ENCODE measurements at places on chromosomes 6 and 20.

DNA sequence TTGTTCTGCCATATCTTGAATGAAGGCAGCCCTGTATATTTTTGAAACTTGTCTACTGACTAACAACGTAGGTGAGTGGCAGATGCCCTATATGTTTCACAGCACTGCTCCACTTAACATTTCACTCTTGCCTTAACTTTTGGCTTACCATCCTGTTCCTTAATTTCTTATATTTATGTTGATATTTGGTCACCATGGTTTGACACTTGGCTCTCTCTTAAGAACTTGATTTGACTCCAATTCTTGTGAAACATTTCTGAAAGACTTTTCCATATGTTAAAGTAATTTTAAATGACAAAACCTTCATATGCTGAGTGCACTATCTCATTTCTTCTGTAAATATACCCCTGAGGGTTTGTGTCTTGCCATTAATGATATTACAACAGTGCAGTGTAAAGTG, 434.3 kb upstream of the IMPG1 start:
- DNase-seq, result no peak

GRCh38 chr20:63675681-63676368, 17.7 kb downstream of the RTEL1 start:
- DNase-seq, result no peak

- DNase-seq, result no peak
Measured at GRCh38 chr6:8651998-8652397, 216.7 kb upstream of the SLC35B3 start.

DNA sequence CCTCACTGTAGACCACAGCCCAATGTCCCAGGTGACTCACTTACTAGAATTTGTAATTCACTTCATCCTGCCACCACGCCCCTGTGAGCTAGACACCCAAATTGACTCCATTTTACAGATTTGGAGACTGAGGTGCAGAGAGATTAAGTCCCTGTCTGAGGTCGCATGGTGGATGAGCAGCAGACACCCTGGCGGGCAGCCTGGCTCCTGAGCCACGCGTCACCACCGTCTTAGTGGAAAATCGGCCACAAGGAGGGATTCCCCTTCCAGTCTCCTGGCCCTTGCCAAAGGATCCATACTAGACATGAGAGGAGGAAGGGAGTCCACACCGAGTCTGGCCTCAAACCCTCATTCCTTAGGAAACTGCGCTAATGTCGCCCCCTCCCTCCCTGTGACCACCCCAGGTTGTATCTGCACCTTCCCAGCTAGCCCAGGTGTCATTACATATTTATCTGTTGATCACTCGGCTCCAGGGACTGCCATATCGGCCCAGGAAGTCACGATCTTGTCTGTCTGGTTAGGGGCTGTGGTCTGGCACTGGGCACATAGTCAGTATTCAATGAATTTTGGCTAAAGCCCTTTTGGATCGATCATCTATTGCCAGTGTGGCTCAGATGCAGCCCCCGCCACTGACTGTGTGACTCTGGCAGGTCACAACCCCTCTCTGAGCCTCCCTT, 25.7 kb upstream of the PTGIS start:
- no peak for DNase-seq

- no peak for DNase-seq
Measured at GRCh38 chr20:21534886-21535285, 21.0 kb upstream of the NKX2-2 start.

- DNase-seq, result no peak
Measured at GRCh38 chr20:7231303-7231702, 463.8 kb downstream of the BMP2 start.

GRCh38 chr20:62235001-62235776, 3.1 kb upstream of the OSBPL2 start:
- no peak for DNase-seq

GRCh38 chr6:73152966-73153757, 72.1 kb downstream of the KHDC1L start:
- peak; percentile 13 for DNase-seq

- DNase-seq, result no peak
Measured at GRCh38 chr6:137722749-137723272, 144.2 kb upstream of the TNFAIP3 start.

GRCh38 chr20:45987108-45987780, 15.2 kb upstream of the ZNF335 start:
- DNase-seq, result peak; percentile 59

DNA sequence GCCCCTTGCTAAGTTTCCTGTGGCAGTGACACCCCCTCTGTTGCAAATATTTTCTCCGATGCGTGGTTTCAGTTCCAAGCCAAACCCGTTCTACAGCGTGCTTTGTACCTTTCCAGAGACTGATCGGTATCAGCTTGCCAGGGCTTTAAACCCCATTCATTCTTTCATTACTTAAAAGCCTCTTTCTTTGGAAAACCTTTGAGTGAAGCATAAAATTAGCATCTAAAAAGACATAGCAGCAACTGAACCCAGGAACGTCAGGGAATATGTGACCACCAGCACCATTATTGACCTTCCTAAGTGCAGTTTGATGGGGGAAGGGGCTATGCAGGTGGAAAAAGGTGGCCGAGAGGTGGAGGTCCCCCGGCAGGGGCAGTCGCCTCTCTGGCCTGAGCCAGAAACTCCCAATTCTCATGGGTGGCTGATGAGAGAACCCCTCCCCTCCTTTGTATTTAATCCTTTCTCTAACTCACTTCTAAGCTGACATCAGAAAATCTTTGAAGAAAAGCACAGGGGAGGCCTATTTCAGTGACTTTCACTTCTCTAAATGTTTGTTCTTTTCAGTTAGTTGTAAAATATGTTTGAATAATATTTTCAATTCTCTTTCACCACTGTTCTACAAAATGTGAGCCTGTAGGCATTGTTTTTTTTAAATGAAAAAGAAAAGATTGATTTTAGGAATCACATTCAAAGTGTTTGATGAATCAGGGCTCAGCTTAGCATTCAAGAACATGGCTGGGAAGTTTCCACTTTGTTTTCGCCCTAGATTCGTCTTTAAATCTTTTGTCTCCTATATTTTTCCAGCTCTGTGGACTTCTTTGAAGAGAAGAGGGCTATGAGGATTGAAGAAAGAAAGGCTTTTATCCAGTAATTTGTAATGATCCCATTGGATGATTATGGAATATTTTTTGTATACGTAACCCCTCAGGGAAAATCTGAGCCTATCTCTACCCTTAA, 89.2 kb downstream of the RSPH3 start:
- DNase-seq, result no peak

DNA sequence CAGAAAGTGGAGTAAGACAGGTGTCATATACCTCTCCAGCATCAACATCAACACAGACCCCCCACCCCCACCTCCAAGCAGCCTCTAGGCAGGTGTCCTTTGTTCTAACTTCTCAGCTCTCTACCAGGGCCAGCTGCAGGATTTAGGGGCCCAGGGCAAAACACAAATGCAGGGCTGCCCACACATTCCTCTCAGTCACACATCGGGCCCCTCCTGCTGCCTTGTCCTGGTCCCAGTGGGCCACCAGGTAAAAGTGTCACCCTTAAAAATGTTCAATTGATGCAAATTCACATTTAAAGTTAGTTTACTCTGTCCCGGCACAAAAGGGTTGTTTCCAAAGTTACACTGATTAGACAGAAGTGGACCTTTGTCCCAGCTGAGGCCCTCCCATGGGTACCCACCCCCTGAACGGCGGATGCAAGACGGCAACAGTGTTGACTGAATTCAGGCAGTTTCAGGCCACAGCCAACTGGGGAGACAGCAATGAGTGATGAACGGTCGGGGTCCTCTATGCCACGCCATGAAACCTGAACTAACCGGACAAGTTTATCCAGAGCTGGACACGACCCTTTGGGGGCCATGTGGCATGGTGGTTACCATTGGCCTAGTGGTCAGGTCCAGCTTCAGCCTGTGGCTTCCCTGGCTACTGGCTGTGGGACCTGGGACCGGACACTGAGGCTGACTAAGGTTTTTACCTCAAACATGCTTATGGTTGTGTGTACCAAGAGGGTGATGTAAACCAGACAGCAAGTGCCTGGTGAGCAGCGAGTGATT, 52.2 kb upstream of the UNC93A start:
- no peak for DNase-seq

- DNase-seq, result no peak
Measured at GRCh38 chr20:37586078-37586477, 58.4 kb upstream of the BLCAP start.

DNA sequence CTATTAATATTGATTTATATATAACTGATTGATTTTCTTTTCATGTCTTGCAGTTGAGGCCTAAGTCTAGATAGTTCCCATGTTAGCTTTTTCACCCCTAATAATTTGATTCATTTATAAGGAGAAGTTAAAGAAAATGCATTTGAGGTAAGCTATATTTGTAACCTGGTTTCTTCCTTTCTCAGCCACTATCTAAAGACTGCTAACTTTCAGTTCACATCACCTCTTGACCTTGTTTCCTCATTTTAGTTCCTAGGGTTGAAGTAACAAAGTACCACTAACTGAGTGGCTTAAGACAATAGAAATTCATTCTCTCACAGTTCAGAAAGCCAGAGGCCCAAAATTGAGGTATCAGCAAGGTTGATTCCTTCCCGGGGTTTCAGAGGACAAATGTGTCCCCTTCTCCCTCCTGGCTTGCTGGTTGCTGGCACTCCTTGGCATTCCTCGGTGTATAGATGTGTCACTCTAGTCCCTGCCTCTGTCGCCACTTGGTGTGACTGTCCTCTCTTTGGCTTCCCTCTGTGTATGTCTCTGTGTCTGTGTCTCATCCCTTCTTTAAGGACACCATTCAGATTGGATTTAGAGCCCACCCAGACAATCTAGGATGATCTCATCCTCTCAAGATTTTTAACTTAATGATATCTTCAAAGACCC, 55.9 kb upstream of the C20orf144 start:
- no peak for DNase-seq

- peak; percentile 58 for DNase-seq
Measured at GRCh38 chr6:159695984-159696383, 2.9 kb upstream of the SOD2 start.

- DNase-seq, result no peak
Measured at GRCh38 chr6:14789996-14790395, 455.9 kb upstream of the JARID2 start.

DNA sequence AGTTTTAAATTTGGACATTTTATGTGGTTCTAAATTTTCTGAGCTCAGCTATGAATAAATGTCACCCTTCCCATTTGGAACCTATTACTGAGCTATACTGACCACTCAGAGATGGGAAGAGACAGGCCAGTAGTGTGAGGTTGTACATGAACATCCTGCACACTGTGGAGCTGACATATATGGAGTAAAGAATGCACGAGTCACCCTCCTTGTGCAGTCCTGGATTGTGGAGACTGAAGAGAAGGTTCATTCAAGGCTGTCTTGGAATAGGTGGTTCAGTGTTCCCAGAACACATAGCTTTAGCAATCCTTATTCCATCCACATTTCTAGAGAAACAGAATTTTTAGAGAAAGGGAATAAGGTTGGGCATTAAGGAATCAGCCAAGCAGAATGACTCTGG, 50.3 kb upstream of the OGFRL1 start:
- DNase-seq, result peak; percentile 71

DNA sequence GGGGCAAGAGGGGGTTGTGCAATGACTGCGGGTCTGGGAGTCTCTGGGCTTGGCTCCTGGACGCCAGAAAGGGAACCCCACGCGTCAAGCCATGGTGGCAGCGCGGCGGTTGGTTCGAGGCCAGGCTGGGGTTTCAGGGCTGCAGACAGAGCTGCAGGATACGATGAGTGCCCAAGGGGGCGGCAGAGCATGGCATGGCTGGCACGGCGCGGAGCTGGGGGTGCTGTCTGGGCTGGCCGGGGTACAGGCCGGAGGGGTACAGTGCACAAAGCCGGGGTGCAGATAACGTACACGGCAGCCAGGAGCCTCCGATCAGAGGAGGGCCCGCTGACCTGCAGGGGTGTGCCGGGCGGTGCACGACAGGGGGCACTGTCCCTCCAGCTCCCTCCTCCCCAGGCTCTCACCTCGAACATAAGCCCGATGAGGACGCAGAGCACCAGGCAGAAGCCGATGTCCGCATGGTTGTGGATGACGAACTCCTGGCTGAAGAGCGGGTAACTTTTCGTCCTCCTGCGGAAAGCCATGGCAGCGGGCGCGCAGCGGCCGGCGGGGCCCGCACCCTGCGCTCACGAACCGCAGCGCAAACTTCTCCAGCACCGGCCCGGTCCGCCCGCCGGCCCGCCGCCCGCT, 353 bp downstream of the TRAM2 start:
- DNase-seq, result peak; percentile 73

DNA sequence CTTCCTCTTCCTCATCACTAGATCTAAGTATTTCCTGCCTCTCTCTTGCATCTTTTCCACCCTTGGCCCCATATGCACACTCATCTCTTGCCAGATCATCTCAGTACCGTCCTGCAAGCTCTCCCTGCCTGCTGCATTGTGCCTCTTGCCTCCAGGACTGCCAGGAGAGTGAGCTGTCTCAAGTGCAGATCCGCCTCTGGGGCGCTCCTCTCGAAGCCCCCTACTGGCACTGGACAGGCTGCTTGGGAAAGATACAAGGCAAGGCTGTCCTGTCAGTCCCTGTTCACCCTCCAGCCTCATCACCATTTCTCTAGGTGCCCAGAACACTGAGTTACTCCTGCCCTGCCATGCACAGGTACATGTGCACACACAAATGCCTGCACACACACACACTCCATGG, 10.2 kb downstream of the SYNDIG1 start:
- no peak for DNase-seq

DNA sequence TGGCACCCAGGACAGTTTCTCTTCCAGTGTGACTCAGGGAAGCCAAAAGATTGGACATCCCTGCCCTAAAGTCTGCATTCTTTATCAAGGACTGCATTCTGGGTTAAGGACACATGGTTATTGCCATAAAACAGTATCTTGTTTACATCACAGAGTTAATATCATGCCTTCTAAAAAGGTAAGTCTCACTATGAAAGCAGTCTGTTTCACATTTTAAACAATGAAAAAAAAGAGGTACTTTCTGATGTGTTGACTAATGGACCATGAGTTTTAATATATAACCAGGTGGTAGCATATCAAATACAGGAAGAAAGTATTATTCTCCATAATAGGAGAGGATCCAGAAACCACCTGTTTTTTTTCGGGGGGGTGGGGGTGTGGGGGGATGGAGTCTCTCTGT, 93.7 kb downstream of the TIAM2 start:
- no peak for DNase-seq

DNA sequence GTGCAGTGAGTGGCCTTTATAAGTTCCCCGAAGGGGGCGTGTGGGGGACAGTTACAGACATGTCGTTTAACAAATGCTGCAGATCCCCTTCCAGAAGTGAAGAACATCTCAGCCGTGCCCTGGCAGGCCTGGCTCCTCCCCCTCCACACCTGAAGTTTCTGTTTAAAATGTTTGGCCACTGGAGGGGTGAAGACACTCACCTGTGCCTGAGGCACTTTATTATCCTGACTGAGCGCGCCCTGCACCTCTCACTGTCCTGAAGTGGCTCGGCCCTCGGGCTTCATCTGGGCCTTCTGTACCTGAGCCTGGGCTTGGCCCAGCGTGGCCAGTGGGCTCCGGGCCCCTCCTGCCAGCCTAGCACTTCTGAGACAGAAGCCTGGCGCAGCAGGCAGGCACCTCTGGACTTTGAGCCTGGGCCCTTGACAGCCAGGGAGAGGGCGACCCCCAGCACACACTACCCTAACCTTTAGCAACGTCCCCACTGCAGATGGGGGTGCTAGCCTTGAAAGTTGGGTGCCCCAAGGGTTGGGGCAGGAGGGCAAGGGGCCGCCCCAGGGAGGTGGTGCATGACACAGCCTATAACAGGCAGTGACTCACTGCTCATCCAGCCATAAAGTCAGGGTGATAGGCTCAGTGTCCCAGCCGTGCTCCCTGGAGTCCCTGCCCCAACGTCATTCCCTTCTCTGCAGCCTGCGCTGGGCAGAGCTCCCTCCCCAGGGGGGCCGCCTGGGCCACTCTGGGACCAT, 13.6 kb upstream of the GATA5 start:
- peak; percentile 69 for DNase-seq

GRCh38 chr6:145063091-145063490, 672.2 kb downstream of the EPM2A start:
- no peak for DNase-seq

- peak; percentile 58 for DNase-seq
Measured at GRCh38 chr6:75922226-75922625, 150.2 kb downstream of the IMPG1 start.

All from NCI-H226 (cell line).